Breast epithelium (tissue), 4 donors: ENCODE measurements at places on chromosomes 6 and 20. TPM values are rescaled to one million over a fixed set of nuclear protein-coding genes. Genes with fewer than 3 reads are reported as not detected.

Gene ZSCAN23
- total RNA-seq: 5.6 TPM

DNA sequence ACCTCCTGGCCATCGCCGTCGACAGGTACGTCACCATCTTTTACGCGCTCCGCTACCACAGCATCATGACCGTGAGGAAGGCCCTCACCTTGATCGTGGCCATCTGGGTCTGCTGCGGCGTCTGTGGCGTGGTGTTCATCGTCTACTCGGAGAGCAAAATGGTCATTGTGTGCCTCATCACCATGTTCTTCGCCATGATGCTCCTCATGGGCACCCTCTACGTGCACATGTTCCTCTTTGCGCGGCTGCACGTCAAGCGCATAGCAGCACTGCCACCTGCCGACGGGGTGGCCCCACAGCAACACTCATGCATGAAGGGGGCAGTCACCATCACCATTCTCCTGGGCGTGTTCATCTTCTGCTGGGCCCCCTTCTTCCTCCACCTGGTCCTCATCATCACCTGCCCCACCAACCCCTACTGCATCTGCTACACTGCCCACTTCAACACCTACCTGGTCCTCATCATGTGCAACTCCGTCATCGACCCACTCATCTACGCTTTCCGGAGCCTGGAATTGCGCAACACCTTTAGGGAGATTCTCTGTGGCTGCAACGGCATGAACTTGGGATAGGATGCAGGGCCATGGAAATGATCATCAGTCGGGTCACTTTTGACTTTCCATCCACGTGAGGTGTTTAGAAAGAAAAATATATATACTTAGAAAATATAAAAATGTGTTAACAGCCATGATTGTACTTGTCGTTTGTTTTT, 868 bp downstream of the MC3R start:
- DNase-seq: no peak

DNA sequence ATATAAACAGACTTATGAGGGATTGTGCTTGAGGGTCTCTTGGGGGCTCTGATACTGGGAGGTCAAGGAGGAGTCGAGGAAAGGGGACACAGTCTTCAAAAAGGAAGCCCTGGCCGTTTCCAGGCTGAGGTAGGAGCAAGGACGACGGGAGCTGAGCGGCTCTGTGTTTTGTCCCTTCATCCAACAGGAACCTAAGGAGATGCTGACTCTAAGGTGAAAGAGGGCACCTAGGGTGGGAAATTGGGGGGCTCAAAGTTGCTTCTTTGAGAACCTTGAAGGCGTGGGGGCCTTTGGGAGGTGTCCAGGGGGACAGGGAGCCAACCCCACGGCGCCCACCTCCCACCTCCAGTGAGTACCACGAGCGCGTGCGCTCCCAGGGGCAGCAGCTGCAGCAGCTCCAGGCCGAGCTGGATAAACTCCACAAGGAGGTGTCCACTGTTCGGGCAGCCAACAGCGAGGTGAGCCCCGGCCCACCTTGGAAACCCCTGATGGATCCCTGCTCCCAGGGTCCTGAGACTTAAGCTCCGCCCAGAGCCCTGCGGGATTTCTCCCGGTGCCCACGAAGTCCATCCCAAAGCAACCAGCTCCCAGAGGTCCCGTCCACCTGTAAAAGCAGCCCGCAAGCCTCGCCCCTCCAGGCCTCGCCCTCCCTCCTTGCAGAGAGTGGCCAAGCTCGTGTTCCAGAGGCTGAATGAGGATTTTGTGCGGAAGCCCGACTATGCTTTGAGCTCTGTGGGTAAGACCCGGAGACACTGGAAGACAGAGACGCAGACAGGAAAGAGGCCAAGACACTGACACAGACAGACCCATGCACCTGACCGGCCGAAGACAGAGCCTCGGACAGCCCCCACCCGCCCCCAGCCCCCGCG, 2.9 kb downstream of the SPAG4 start:
- DNase-seq: no peak

DNA sequence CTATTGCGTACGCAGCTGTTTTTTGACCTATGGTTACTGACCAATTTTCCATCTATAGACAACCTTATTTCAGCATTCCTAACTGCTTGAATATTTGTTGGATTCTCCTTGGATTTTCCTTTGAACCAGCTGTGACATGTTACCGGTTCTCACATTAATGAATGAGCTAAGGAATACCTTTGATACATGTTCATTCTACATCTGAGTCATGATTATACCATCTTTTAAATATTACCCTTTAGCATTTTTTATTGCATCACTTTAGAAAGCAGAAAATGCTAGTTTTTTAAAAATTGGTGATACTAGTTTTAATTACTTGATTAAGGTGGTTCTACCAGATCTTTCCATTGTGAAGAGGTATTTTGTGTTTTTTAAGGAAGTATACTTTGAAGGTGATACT, 1.9 kb upstream of the IGF2R start:
- DNase-seq: no peak

DNA sequence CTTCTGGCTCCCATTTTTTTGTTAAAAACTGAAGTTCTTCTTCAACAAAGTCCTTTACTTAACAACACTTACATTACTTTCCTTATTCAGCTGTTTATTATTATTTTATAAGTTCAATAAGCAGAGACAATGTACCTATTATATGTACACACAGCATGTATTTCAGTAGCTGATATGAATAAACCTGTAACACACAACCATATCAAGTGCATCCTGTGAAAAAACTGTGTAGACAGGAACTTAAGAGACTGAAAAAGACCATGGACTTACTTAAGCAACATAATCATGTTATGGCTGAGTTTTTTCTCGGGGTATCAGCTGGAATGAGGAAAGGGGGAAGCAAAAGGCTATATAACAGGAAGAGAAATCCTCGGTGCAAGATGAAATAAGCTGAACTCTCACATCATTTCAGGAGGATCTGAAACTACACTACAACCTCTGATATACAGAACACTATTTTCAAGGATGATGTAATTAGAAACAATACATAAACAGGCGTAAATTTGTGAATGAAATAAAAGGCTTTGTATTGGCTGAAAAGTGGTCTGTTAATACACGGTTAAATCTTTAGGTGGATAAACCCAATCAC, 70.9 kb downstream of the REV3L start:
- DNase-seq: no peak

DNA sequence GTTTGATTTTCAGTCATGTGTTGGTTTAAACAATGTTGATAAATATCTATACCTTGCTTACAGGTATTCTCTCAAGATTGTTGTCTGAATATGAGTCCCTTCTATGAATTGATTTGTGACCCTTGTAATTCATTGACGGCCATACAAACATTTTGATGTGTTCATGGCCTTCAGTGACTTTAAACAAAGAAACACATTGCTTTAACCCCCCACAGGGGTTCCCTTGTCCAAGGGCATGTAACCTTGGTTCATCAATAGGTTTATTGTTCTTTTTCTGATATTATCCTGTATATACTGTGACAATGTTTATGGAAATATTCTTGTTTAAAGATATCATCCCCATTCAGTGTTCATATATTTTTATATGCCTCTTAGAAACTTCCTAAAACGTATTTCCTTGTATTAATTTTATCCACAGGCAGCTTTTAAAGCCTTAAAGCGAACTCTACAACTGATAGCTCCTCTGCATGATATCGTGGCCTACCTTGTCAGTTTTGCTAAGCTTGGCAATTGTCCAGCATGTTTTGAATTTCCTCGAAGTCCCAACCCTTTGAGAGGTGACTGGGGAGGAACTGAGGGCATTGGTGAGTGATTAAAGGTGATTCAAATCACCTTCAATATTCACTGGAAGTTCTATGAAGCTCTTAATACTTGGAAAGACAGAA, 87.0 kb downstream of the CD164 start:
- no peak for DNase-seq
